Anterior cingulate cortex (tissue), 58 donors: ENCODE measurements at places on chromosomes 3 and 15.

GRCh38 chr15:25342629-25343028, 96.2 kb downstream of the UBE3A start:
- DNase-seq = no peak

DNA sequence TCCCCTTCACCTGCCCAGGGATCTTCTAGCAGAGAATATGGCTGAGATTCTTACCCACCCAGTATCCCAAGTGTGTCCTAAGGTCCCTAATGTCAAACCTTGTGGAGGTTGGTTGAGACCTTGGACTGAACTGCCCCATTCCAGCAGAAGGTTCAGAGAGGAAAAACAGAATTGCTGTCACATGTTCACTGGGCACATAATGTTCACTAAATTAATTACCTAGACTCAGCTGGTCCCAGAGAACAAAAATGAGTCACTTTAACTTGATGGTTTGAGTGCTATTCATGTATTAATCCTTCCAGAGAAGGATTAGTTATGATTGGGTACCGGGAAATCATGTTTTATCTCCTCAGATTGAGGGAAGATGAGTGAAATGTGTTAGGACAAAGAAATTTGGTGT, 171.3 kb upstream of the GADL1 start:
- DNase-seq = no peak

GRCh38 chr15:85785887-85786780, 8.6 kb downstream of the KLHL25 start:
- no peak for DNase-seq

- no peak for DNase-seq
Measured at GRCh38 chr15:81484086-81484955, 110.3 kb upstream of the TMC3 start.

DNA sequence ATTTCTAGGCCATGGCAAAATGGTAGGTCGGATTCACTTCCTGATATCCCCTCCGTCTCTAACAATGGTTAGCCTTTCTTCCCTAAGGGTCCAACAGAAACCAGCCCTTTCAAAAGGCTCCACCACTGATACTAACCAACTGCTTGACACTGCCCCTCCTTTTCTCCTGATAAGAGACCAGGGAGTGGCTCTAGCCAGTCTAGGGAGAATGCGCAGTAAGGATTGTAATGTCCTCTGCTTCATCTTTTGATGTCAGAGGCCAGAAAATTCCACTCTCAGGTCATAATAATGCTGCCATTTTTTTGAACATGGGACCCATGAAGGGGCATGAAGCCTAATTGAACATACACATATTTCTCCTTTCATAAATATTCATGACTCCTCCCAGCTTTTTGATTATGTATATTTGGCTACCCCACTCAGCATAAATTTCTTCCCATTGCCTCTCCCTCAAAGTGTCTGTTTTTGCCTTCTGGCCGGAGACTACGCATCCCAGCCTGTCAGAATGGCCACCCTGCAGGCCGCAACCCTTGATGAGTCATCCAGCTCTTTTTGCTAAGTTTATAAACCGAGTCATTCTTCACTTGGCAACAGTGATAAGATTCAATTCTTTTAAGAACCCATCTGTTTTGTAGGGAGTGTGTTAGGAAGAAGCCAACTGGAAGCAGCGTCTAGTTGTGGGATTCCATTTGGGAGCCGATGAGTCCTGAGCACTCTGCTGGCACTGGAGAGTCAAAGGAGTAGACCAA, 189.0 kb upstream of the MCTP2 start:
- no peak for DNase-seq

GRCh38 chr3:83513677-83514076, 1445.1 kb upstream of the CADM2 start:
- DNase-seq = no peak

GRCh38 chr15:99424978-99425656, 140.7 kb upstream of the MEF2A start:
- no peak for DNase-seq

DNA sequence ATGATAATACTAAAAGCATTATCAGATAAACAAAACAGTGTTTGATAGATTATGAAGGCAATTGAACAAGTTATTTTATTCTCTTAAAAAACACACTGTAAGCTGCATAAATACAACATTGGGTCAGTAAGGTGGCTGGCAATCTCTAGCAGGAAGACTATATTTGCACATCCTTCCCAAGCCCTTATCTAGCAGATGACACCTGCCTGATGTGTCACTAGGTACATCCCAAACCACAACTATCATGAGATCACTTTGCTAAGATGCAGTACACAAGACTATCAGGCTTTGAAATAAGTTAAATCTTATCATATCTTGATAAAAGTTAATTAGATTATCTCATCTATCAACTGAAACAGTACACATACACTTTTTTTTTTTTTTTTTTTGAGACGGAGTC, 417.4 kb downstream of the MECOM start:
- no peak for DNase-seq

- DNase-seq = peak; percentile 72
Measured at GRCh38 chr3:149657926-149658743, at the start of gene WWTR1. Gene WWTR1 (minus strand): TSS chr3:149658025. CDS start chr3:149657306, 719 bp downstream.

- DNase-seq = no peak
Measured at GRCh38 chr3:184196536-184196935, 10.5 kb downstream of the ABCF3 start.

DNA sequence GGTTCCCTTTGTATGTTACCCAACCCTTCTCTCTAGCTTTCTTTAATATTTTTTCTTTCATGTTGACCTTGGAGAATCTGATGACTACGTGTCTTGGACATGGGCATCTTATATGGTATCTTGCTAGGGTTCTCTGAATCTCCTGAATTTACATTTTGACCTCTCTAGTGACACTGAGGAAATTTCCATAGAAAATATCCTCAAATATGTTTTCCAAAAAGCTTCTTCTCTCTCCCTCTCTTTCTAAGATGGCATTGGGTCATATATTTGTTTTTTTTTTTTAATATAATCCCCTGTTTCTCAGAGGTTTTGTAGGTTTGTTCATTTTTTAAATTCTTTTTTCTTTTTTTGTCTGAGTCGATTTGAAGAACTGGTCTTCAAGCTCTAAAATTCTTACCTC, 184.0 kb upstream of the TMC3 start:
- DNase-seq = no peak

GRCh38 chr15:69600556-69601085, 148.0 kb downstream of the RPLP1 start:
- DNase-seq = no peak

- no peak for DNase-seq
Measured at GRCh38 chr3:161649900-161650484, 153.4 kb downstream of the OTOL1 start.

- DNase-seq = no peak
Measured at GRCh38 chr3:182133752-182134151, 422.0 kb downstream of the SOX2 start.

DNA sequence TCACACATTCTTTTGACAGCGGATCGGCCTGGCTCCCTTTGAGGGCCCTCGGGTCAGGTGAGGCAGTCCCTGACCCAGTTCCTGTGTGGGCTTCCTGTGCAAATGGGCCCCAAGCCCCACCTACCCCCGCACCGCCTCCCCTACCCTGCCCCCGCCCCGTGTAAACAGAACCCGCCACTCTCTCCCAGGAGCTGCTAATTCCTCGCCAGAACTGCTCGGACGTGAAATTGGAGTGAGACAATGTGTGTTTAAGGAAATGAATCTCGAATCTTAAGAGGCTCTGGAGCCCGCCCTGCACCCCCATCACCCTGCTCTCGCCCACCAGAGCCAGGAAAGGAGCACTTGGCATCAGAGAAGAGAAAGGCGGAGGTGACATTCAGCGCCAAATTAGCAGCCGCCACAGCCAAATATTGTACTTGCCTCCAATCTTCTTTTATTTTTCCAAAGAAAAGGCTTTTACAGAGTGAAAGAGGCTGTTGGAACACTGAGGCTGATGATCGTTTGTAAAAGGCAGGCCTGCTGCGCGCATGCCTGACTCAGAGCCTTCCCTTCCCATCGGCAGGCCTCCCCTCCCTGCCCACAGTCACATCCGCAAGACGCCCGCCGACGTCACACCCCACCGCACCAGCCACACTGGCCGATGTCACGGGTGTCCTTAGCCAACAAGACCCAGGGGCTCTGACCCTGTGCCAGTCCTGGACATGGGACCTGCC, 53.1 kb downstream of the CACNA2D2 start:
- peak; percentile 48 for DNase-seq

DNA sequence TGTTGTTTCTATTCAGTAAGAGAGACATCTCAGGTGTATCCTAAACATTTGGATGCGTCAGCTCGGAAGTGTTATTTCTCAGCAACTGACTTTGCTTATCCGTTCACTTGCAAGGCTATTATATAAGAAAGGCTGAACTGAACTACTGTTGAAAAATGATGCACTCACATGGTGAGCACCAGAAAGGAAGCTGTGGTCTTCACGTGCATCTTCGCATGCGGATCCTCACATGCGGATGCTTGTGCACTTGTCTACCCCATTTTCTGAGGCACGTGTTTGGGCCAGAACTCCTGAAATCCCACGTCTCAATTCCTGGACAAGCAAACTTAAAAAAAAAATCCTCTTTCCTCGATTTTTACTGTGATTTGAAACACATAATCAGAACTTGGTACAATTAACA, 63.2 kb downstream of the PDZRN3 start:
- no peak for DNase-seq

DNA sequence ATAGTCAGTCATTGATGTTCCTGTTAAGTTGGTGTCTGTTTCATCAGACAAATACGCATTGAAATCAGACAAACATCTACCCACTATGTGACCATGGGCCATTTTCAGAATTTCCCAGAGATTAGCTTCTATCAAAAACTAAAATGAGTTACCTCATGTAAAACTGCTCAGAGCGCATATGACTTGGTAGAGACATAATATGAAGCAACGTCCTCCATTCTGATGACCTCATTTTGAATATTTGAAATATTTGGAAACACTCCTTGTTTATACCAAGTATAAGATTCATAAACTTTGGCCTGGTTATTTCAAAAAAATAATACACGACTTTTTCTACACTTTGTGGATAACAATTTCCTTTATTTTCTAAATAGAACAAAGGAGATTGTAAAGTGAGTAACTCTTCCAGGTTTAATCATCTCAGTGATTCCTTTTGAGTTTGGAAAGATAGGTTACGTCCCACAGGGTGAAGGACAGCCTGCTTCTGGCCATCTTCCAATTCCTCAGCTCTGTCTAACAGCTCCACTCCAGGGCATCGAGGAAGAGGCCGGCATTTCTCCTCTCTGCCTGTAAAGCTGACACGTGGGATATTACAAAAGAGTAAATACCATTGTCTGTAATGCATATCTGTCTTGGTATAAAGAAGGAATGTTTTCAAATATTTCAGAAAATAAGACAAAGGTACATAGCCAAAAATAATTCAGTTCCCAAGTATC, 122.6 kb downstream of the CADM2 start:
- DNase-seq = peak; percentile 2

GRCh38 chr3:112908252-112908651, 61.6 kb upstream of the CD200R1L start:
- DNase-seq = no peak
